ENCODE measurements at places on chromosomes 2 and 18.

DNA sequence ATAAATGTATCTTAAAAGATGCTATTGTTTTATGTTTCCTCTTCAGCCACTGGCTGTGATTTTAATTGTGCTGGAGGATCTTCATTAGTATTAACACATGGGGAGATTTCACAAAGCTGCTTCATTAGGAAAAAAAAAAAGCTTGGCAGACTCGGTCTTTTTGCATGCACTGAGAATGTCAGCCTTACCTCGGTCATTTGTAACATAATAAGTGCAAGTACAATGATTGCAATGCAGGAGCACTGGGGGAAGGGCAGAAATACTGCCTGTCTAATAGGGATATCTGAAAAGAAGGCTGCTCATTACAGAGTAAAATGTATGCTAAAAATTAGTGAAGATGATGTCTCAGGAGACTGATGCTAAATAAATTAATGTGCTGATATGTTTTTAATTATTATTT lies 1.3 kb upstream of the BAZ2B start:
- peak; percentile 23 for DNase-seq

- DNase-seq: no peak
Measured at GRCh38 chr2:236555481-236555880, 14.1 kb upstream of the ACKR3 start.

DNA sequence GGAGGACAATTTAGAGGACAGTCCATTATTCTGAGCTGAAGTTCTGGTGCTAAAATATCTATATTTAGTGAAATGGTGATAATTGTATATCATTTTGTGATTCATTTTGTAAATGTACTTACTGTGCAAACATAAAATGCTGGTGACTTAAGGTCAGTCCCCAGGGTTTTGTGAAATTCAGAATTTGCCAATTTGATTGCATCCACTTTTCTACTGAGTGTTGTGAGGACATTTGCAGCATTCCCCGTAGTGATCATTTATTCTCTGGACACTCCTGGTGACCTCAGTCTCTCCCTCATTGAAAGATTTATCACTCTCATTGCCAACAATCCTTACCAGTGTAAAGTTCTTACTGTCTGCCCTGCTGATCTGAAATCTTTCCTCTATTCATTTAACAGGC lies 98.2 kb downstream of the SOCS6 start:
- no peak for DNase-seq

- DNase-seq: no peak
Measured at GRCh38 chr2:212392043-212392442, 146.6 kb downstream of the ERBB4 start.

GRCh38 chr2:54065411-54065810 lies 50.0 kb upstream of the ACYP2 start:
- DNase-seq: no peak

DNA sequence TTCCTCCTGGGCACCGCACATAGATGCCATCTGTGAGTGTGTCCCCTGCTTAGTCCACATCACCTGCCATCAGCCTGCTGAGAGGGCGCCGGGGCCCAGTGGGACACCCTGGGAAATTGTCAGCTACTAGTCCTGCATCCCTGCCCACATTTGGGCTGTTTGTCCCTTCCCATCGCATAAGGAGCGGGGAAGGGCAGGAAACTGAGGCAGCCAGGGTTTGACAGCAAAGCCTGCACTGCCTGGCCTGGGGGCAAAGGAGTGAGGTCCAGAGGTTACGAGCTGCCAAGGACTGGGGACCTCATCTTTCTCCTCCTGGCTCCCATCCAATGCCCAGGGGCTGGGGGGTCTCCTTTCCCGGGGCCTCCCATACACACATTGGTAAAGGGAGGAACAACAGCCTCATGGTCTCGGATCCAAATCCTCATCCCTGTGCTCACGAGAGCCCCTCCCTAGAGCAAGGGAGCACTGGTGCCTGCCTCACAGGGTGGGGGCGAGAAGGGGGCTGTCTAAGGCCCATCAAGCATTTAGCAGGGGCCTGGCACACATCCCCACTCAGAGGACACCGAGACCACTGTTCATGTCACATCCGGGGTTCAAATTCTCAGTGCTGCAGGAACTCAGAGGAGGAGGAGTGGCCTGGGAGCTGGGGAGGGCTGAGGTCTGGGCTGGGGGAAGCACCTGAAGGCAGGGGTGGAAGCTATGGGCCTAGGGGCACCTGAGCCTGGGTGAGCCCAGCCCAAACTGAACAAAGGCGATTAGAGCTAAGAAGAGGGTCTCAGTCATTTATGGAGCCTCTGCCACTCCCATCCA lies 113.8 kb downstream of the SMAD7 start:
- no peak for DNase-seq

- DNase-seq: no peak
Measured at GRCh38 chr2:36613801-36614200, 15.8 kb upstream of the FEZ2 start.

DNA sequence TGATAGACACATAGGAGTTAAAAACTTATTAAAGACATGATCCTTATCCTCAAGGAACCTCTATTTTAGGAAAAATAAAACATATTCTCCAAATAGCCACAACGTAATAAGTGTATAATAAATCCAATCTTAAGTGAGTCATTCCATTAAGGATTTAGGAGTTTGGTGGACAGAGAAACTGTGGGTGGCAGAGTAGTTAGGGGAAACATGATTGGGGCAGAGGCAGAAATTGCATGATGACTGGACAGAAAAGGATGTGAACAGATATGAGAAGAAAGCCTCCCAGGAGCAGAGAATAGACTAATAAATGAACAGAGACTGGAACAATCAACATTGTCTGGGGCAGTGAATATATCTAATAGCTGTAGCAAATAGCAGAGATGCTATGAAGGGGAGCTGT lies 48.1 kb upstream of the SIGLEC15 start:
- DNase-seq: no peak

GRCh38 chr2:66915237-66915636 lies 480.3 kb downstream of the MEIS1 start:
- DNase-seq: no peak

DNA sequence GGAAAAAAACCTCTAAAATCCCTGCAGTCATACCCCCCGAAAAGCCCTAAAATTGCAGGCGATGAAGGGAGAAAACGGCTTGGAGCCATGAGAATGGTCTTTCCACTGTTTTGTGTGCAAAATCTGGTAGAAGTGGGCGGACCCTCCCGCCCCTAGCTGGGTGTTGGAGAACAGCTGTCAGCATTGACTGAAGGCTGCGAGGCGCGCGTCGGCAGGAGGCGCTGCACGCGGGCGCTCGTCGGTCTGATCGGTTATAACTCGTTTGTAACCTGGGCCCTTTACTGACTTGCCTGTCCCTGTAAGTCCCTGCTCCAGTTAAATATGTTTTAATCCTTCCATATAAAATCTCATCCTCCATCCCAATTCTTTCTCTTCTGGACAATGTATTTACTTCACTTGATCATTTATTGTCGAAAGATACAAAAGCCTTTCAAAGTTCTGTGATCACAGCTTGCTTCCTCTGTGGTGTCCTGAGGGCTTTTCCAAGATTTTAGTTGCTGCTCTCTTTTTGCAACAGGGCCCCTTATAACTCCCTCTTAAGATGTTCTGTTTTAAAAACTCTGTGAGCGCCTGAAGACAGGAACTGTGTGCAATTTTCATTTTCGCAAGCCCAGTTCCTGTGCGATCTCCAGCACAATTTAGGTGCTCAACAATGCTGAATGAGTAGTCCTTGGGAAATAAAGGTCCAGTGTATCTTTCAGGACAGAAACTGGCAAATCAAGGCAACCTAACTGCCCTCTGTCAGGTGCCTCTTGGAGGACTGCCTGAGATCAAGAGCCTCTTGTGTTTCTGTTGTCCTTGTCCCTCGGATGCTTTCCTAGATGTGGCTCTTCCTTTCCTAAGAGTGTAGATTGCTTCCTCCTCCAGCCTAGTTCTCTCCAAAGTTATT lies 918 bp upstream of the HNRNPLL start:
- DNase-seq: no peak

DNA sequence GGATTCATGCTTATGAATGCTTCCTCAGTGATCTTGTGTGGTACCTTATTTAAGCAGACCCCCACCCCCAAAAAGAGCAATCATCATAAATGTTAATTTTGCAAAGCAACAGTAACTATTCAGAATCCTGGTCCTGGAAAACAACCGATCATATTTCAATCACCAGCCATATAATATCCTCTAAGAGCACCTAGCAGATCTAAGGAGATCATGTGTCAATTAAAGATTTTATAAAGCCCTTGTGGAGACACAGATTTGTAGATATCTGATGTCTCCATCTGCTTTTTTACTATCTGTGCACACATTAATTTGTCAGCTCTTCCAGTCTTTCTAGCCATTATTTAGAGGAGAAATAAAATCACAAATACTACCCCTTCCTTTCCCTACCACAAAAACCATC lies 423.7 kb downstream of the TGIF1 start:
- DNase-seq: no peak

GRCh38 chr18:56391931-56392590 lies 246.3 kb downstream of the TXNL1 start:
- no peak for DNase-seq

GRCh38 chr2:189367343-189367742 lies 73.9 kb upstream of the WDR75 start:
- no peak for DNase-seq

- DNase-seq: no peak
Measured at GRCh38 chr2:200354833-200355751, 48.6 kb downstream of the SPATS2L start.

DNA sequence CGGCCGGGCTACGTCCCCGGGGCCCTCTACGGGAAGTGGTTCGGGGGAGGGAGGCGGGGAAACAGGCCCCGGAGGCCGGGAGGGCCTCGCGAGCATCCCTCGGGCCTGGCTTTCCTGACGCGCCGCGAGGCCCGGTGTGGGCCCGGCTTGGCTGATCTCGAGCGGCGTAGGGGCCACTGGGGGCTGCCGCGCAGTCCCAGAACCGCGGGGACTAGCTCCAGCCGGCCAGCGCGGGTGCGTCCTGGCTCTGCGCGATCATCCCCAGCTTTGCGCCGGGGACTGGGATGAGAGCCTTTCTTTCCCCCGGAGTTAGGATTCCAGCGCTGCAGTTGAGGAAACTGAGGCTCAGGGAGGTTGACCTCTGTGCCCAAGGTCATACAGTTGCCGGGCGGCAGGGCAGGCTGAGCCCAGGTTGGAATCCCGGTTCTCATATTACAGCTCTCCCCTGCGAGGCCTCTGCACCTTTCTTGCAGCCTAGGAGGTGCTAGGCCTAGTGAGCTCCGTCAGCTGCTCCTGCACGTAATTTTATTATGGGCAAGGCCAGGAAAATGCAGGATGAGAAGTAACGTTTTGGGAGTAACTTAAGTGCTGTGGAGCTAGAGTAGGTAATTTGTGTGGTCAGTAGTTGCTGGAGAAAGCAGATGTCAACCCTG lies 501 bp downstream of the LPIN1 start:
- DNase-seq: peak; percentile 62

DNA sequence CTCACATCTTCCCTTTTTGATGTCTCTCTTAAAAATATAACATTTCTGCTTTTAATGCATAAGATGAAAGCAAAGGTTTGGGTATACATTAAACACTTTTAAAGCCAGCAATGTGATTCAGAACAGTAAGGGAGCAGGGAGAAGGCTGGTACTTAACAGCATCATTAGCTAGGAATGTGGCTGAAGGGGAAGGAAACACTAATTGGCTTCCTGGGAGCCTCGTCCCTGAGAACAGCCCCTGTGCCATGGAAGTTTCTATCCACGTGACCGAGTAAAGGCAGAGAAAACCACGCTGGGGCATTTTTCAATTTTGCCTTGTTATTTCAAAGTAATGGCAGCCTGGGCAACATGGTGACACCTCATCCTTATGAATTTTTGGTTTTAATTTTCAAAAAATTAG lies 109.2 kb upstream of the GPC1 start:
- no peak for DNase-seq

GRCh38 chr2:169664600-169664977 lies 29.6 kb downstream of the CFAP210 start:
- no peak for DNase-seq

- no peak for DNase-seq
Measured at GRCh38 chr2:134395779-134396178, 141.9 kb downstream of the MGAT5 start.

Data from HuH-7.5 (cell line).